ENCODE measurements at places on chromosomes 5 and 9.

GRCh38 chr5:180553530-180553929, 37.8 kb downstream of the SCGB3A1 start:
- DNase-seq, result no peak

- peak; percentile 39 for DNase-seq
These were observed 14.7 kb upstream of the TDRD7 start for GRCh38 chr9:97397220-97397619.

DNA sequence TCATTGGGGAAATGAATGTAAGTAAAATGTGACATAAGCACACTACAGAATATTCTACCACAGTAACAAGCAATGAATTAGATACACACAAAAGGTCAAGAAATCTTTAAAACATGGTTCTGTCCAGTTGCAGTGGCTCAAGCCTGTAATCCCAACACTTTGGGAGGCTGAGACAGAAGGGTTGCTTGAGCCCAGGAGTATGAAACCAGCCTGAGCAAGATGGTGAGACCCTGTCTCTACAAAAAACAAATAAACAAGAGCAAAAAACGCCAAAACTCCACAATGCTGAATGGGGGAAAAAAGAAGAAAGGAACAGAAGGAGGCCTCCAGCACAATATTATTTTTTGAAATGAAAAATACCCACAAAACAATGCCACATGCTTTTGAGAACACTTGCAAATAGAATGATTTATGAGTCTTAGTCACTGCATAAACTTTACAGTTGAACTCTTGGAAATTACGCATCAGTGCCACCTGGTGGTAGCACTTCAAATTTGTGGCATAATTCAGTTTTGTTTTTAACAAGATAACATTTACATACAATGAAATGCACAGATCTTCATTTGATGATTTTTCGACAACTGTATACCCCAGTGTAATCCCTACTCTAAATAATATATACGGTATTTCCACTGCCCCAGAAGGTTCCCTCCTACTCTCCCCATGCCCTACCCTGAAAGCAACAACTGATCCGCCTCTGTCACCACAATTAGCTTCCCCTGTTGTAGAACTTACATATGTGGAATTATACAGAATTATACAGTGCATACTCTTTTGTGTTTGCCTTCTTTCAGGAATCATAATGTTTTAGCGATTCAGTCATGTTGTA, 14.4 kb upstream of the SPINK4 start:
- DNase-seq, result peak; percentile 45

GRCh38 chr5:24363789-24364481, 280.8 kb downstream of the CDH10 start:
- DNase-seq, result no peak

DNA sequence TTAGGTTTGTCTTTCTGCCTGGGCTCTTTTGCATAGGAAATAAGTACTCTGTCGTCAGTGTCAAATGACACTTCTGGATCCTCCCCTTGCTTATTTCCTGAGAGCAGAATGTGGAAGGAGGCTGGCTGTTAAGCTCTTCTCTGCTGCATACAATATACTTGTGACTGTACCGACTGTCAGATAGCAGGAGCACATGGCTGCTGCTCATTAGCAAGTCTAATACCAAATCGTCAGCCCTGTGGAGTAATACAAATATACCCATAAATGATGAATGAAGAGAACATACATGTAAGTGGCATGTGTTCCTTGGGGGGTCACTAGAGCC, at the start of gene GPR151:
TSS of gene GPR151 (minus strand) at position 40 of the 325 bp plus-strand sequence. CDS start 77 bp downstream, outside the sequence.
- no peak for DNase-seq

GRCh38 chr5:116544531-116545241, 29.9 kb downstream of the SEMA6A start:
- no peak for DNase-seq

GRCh38 chr5:42168091-42168670, 243.1 kb downstream of the FBXO4 start:
- no peak for DNase-seq

DNA sequence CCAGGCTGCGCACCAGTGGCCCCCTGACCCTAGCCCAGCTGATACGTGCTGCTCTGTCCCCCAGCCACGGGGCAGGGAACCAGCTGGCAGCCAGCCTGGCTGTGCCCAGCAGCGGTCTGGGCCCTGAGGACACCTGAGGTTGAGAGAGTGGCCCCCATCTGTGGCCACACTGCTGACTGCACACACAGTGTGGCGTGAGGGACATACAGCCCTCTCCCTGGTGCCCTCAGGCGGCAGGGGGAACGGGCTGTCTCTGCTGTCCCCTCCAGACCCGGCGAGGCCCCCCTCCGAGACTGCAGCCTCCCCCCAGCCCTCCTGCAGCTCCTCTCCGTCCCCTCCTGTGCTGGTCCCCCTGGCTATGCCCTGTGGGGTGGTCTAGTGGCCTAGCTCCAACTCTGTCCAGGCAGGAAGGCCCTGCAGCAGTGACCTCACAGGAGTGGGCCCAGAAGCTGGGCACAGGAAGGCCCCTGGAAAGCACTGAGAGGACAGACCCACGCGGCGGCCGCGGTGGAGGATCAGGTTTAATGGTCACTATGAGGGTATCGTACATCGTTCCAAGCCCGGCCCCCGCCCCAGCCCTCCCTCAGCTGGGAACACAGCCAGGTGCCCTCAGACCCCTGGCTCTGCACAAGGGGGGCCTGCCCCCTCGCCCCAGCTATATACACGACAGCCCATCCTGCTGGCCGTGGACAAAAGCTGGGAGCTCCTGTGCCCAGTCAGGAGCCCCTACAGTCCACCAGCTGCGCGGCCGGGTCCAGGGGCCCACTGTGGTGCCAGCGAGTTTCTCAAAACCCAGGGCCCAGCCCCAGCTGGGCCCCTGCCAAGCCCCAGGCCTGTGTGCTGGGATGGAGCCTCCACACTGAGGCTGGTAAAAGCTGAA, 6.8 kb upstream of the ENTPD8 start:
- no peak for DNase-seq

GRCh38 chr5:96197347-96197746, 235.7 kb upstream of the ELL2 start:
- DNase-seq, result no peak

All from activated T-cell treated with anti-CD3 and anti-CD28 coated beads for 48 hours (primary cell).